ENCODE measurements at places on chromosomes 1 and 21.

GRCh38 chr1:55860798-55861519 lies 645.8 kb upstream of the USP24 start:
- H3K27ac ChIP-seq, result no peak overlapping the region
- no peak overlapping the region for H3K4me3 ChIP-seq
- H3K36me3 ChIP-seq, result no peaks in the 10 kb centered on the region
- no peak for DNase-seq
- no peaks in the 10 kb centered on the region for H3K27me3 ChIP-seq

- 0 out of 2 replicates have a peak, but pooled peaks cover 2% of the 10 kb centered on the region for H3K27me3 ChIP-seq
- H3K36me3 ChIP-seq, result no peaks in the 10 kb centered on the region
- DNase-seq, result no peak
- no peak overlapping the region for H3K27ac ChIP-seq
- H3K4me1 ChIP-seq, result no peaks in the 10 kb centered on the region
- H3K4me3 ChIP-seq, result no peak overlapping the region
Measured at GRCh38 chr1:201228011-201228983, 37.7 kb downstream of the IGFN1 start.

- H3K27ac ChIP-seq, result peak overlapping the region; percentile 55
- no peaks in the 10 kb centered on the region for H3K27me3 ChIP-seq
- DNase-seq, result peak; percentile 76
Measured at GRCh38 chr1:180151508-180151907, 3.2 kb upstream of the QSOX1 start.

DNA sequence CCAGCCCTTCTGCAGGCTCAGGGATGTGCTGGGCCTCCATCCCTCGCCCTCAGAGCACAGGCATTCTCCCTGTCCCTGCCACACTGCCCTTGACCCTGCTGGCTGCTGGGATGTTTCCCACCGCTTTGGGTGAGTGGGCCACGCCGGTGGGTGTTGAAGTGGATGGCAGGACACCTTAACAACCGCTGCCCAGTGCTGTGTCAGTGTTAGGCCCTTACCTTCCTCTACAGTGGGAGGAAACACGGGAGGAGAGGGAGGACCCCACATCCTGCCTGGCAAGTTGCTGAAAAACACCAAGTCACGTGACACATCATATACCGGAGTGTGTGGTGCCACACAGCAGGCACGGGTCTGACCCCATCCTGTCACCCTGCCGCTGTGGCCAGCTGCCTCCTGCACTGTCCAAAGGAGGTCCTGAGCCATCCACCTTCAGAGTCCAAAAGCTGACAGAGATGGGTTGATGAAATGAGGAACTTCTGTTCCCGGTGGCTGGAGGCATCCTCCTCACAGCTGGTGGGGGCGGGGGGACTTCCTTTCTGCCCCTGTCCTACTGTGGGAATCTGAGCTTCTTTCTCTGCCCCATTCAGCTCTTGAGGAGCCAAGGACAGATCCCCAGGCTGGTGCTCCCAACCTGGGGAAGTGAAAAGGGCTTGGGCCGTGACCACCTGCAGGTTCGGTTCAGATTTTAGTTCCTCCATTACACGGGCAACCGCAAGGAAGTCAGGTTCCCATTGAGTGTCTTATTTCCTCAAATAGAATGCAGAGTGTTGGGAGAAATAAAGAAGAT lies 3.2 kb upstream of the THEMIS2 start:
- no peak for DNase-seq
- H3K27ac ChIP-seq, result no peak overlapping the region
- no peak overlapping the region for H3K4me3 ChIP-seq
- H3K27me3 ChIP-seq, result no peaks in the 10 kb centered on the region
- H3K36me3 ChIP-seq, result no peaks in the 10 kb centered on the region

DNA sequence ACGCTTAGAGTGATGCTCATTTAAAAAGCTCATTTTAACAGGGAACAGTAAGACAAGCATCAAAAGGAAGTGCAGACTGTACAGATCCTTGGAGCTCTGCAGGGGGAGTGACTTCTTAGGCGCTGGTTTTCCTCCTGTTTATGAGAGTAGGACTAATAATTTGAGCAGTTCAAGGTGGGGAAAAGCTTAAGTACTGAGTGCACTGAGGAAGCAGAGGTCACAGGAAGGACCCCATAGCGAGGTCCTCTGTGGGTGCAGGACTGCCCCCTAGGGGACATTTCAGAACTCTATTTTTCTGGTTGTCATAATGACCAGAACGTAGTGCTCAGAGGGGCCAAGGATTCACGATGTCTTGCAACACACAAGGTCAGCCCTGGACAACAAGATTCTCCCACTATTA lies 112.1 kb downstream of the HLCS start:
- no peaks in the 10 kb centered on the region for H3K27me3 ChIP-seq
- peaks cover 20% of the 10 kb centered on the region for H3K4me1 ChIP-seq
- no peak overlapping the region for H3K27ac ChIP-seq
- no peak overlapping the region for H3K4me3 ChIP-seq
- no peak for DNase-seq

GRCh38 chr21:44421901-44422840 lies 33.1 kb upstream of the LRRC3 start:
- no peaks in the 10 kb centered on the region for H3K27me3 ChIP-seq
- H3K4me1 ChIP-seq, result no peaks in the 10 kb centered on the region
- DNase-seq, result peak; percentile 35
- peaks cover 14% of the 10 kb centered on the region for H3K36me3 ChIP-seq

GRCh38 chr1:203871114-203871880 lies 9.9 kb downstream of the SNRPE start:
- H3K4me1 ChIP-seq, result peaks cover 10% of the 10 kb centered on the region
- H3K27me3 ChIP-seq, result no peaks in the 10 kb centered on the region

DNA sequence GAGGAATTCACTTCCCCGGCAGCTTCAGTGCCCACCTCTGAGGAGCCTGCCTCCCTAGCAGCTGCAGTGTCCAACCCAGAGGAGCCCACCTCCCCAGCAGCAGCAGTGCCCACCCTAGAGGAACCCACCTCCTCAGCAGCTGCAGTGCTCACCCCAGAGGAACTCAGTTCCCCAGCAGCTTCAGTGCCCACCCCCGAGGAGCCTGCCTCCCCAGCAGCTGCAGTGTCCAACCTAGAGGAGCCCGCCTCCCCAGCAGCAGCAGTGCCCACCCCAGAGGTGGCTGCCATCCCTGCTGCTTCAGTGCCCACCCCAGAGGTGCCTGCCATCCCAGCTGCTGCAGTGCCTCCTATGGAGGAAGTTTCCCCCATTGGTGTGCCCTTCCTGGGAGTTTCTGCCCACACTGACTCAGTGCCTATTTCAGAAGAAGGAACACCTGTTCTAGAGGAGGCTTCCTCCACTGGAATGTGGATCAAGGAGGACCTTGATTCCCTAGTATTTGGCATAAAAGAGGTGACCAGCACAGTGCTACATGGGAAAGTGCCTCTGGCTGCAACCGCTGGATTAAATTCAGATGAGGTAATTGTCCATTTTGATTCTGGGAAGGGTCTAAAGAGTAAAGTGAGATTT lies 77.4 kb upstream of the BMP8A start:
- no peaks in the 10 kb centered on the region for H3K27me3 ChIP-seq
- no peak overlapping the region for H3K4me3 ChIP-seq
- H3K4me1 ChIP-seq, result peaks cover 43% of the 10 kb centered on the region
- no peak for DNase-seq
- H3K27ac ChIP-seq, result no peak overlapping the region
- peaks cover 75% of the 10 kb centered on the region for H3K36me3 ChIP-seq

GRCh38 chr21:29194847-29195246 lies 64.4 kb downstream of the MAP3K7CL start:
- H3K27ac ChIP-seq, result peak overlapping the region; percentile 92
- H3K4me3 ChIP-seq, result no peak overlapping the region
- no peaks in the 10 kb centered on the region for H3K27me3 ChIP-seq
- peak; percentile 22 for DNase-seq
- H3K36me3 ChIP-seq, result no peaks in the 10 kb centered on the region

- DNase-seq, result no peak
- peaks cover 11% of the 10 kb centered on the region for H3K4me1 ChIP-seq
- H3K27me3 ChIP-seq, result no peaks in the 10 kb centered on the region
Measured at GRCh38 chr1:66733348-66734017, 18.8 kb upstream of the DYNLT5 start.

- no peak overlapping the region for H3K4me3 ChIP-seq
- no peaks in the 10 kb centered on the region for H3K36me3 ChIP-seq
- no peak for DNase-seq
Measured at GRCh38 chr1:29502225-29502910, 266.0 kb downstream of the PTPRU start.

DNA sequence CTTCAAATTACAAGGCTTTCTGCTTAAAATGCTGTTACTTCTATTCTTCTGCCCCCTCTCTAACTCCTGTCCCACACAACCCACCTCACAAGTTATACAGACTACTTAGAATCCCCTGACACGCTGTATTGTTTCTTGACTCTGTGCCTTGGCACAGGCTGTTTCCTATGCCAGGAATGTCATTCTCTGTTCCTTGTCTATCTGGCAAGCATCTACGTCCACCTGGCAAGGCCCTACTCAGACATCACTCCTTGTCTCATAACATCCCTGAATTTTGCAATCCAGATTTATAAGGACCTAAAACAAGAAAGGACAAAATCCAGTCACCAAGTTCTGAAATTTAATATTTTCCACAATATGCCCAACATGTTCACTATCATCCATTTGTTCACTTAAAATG lies 182.0 kb upstream of the CHRM3 start:
- no peak for DNase-seq
- H3K36me3 ChIP-seq, result no peaks in the 10 kb centered on the region
- H3K4me1 ChIP-seq, result no peaks in the 10 kb centered on the region
- H3K27me3 ChIP-seq, result no peaks in the 10 kb centered on the region

- H3K36me3 ChIP-seq, result no peaks in the 10 kb centered on the region
- no peaks in the 10 kb centered on the region for H3K4me1 ChIP-seq
- no peak for DNase-seq
- no peak overlapping the region for H3K27ac ChIP-seq
- H3K4me3 ChIP-seq, result no peak overlapping the region
- no peaks in the 10 kb centered on the region for H3K27me3 ChIP-seq
Measured at GRCh38 chr1:231188072-231188471, 26.2 kb downstream of the TRIM67 start.

GRCh38 chr21:39175154-39175553 lies 8.1 kb downstream of the PSMG1 start:
- peaks cover 75% of the 10 kb centered on the region for H3K36me3 ChIP-seq
- H3K4me3 ChIP-seq, result no peak overlapping the region
- H3K27ac ChIP-seq, result no peak overlapping the region

- peaks cover 24% of the 10 kb centered on the region for H3K4me1 ChIP-seq
- H3K27me3 ChIP-seq, result no peaks in the 10 kb centered on the region
- H3K4me3 ChIP-seq, result no peak overlapping the region
- no peak overlapping the region for H3K27ac ChIP-seq
- no peaks in the 10 kb centered on the region for H3K36me3 ChIP-seq
Measured at GRCh38 chr1:28154078-28154594, 22.4 kb downstream of the PTAFR start.

DNA sequence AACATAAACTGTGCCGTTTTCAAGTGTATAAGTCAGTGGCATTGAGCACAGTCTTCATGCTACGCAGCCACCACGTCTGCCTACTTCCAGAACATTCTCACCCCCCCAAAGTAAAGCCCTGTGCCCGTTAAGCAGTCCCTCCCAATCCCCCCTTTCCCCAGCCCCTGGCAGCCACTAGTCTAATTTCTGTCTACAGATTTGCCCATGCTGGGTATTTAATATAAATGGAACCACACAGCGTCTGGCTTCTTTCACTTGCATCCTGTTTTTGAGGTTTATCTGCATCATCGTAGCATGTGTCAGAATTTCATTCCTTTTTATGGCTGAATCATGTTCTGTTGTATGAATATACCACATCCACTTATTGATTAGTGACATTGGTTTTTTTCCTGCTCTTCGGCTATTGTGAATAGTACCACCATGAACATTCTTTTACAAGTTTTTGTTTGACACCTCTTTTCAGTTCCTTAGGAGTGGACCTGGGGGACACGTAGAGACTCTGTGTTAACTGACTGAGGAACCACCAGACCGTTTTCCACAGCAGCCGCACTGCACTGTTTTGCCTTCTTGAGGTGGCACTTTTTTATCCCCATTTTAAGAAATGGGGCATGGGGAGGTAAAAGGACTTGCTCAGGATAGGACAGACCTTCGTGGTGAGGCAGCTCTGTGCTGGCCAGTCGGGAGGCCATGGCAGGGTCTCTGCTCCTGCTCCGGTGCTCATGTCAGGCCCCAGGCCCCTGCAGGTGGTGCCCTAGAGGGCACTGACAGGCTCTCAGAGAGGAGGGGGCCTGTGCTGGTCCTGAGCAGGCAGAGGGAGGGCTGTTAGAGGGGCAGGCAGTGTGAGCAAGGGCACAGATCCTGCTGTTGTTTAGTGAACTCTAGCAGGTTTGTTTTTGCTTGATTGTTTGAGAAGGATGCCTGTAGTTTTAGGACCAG lies 123.8 kb downstream of the PCBP3 start:
- H3K27ac ChIP-seq, result peak overlapping the region; percentile 79
- H3K4me1 ChIP-seq, result peaks cover 70% of the 10 kb centered on the region
- no peak overlapping the region for H3K4me3 ChIP-seq
- H3K27me3 ChIP-seq, result no peaks in the 10 kb centered on the region
- peak; percentile 35 for DNase-seq

GRCh38 chr21:46145159-46145839 lies 10.1 kb downstream of the FTCD start:
- no peaks in the 10 kb centered on the region for H3K27me3 ChIP-seq
- H3K4me3 ChIP-seq, result no peak overlapping the region
- DNase-seq, result no peak
- H3K4me1 ChIP-seq, result no peaks in the 10 kb centered on the region
- no peak overlapping the region for H3K27ac ChIP-seq
- H3K36me3 ChIP-seq, result no peaks in the 10 kb centered on the region

DNA sequence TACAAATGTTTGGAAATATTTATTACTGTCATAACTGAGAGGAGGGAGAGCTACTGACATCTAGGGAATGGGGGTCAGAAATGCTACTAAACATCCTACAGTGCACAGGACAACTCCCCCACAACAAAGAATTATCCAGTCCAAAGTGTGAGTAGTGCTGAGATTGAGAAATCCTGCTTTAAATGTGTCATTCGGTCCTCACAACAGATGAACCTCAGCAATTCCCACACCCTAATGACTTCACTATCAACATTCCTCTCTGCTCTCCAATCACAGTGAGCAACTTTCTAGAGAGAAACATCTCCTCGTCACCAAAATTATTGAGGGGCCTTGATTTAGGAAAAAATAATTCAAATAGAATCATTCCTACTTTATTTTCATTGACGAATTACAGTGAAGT lies 18.0 kb downstream of the OMA1 start:
- no peak overlapping the region for H3K27ac ChIP-seq
- H3K4me3 ChIP-seq, result no peak overlapping the region
- no peak for DNase-seq
- no peaks in the 10 kb centered on the region for H3K36me3 ChIP-seq
- no peaks in the 10 kb centered on the region for H3K4me1 ChIP-seq
